ENCODE measurements at places on chromosomes 16 and 17.

DNA sequence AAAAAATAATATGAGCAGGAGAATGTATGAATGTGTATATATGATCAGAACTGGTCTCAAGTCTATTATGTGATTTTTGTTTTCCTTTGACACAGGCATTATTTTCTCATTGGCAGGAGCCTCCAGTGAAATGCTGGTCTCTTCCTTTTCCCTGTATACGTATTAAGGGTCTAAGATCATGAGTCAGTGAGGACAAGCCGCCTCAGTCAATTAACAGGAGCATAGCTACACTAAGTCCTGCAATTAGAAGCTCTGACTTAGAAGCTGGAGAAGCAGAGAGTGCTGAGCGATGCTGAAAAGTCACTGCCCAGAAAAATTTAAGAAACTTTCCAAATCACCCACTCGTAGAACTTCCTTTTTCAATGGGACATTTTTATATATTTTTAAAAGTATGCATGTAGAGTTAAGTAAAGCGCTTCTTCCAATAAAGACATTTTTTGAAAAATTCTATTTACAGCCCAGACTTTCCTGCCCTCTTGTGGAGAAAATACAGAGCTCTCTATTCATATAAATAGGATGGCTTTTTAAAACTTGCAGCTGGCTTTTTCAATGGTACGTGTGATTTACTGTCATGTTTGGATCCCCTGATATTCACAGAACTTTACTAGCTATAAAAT lies 70.2 kb upstream of the PSMD7 start:
- DNase-seq = peak; percentile 8

- no peak for DNase-seq
Measured at GRCh38 chr17:32910769-32911168, 17.2 kb upstream of the TMEM98 start.

DNA sequence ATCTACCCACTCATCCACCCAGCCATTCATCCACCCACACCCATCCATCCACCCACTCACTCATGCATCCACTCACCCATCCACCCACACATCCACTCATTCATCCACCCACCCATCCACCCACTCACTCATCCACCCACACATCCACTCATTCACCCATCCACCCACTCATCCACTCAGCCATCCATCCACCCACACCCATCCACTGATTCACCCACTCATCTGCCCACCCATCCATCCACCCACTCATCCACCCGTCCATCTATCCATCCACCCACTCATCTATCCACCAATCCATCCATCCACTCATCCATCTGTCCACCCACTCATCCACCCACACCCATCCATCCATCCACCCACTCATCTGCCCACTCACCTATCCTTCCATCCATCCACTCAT lies 17.3 kb downstream of the NATD1 start:
- no peak for DNase-seq

DNA sequence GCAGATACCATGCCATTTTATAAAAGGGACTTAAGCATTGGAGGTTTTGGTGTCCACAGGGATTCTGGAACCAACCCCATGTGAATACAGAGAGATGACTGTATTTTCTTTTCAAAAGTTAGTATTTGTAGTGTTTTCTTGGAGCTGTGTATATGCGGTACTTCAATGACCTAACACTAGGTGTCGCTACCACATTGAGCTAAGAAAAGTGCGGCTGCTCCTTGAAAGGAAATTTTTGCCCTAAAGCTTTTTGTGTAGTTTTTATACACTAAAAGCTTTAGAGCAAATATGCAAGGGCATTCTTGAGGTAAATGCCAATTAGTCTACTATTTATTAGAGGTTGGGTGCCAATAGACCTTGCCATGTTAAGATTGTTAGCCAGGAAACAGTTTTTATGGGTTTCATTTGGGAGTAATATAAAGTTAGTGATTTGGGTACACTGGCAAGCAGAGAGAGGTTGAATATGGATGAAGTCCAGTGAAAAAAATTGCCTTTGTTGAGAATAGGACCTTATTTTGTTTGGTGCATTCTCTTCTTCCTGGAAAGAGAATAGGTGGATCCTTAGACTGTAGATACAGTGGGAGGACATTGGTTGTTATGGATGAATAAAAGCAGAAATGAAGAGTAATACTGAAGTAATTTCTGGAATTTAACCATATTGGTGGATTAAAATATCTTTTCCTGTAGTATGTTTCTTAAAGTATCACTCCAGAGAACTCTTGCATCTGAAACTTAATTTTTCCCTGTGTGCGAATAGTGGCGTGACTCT lies 43.3 kb downstream of the BCAS3 start:
- DNase-seq = peak; percentile 82

- peak; percentile 86 for DNase-seq
Measured at GRCh38 chr17:35713069-35713728, 18.2 kb upstream of the RASL10B start.

DNA sequence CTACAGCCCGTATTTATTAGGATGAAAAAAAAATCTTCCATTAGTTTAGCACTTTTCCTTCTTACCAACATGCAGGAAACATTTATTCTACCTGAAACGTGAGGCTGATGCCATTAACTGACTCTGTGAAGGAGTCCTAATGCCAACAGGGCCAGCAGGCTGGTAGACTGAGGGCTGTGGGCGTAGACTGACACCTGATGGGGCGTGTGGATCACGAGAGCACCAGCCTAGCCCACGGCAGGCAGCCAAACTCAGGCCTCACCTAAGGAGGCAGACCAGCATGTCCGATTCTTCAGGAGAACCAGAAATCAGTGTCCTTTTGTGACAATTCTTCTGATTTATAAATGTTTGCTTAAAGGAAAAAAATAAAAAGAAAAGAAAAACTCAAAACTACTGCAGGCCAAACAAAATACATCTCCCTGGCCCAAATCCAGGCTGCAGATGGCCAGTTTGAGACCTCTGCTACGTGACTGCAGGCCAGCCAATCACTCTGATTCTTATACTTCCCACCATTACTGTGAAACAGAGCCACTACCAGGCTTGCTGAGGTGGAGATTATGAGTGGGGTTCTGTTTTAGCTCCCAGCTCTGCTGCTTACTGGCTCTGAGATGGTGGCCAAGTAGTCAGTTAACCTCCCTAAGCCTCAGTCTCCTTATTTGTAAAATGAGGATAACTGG lies 66.5 kb downstream of the GNAO1 start:
- no peak for DNase-seq

DNA sequence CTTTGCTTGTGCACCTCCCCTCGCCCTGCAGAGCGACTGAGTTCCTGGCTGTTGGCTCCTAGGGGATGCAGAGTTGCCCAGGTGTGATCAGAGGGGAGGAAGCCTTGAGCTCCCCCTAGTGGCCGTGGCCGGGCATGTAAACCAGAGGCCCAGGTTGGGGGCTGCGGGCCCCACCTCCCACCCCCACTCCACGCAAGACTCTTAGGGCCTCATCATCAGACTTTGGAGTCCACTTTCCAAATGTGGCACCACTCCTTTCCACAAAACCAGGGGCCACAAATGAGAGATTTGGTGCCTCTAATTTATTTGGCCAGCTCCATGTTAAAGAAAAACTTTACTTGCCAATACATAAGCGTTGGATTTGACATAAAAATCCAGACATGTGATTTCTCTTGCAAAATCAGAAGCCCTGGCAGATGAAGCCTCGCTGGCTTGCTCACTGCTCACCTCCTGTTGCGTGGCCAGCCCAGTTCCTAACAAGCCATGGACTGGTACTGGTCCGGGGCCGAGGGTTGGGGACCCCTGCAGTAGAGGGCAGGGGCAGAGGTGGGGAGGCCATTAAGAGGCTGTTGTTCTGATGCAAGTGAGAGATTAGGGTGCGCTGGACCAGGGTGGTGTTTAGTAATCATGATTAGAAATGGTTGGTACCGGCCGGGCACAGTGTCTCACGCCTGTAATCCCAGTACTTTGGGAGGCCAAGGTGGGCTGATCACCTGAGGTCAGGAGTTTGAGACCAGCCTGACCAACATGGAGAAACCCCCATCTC lies 28.7 kb upstream of the GAS7 start:
- DNase-seq = peak; percentile 51

- no peak for DNase-seq
Measured at GRCh38 chr16:383326-384051, 1.7 kb upstream of the PGAP6 start.

DNA sequence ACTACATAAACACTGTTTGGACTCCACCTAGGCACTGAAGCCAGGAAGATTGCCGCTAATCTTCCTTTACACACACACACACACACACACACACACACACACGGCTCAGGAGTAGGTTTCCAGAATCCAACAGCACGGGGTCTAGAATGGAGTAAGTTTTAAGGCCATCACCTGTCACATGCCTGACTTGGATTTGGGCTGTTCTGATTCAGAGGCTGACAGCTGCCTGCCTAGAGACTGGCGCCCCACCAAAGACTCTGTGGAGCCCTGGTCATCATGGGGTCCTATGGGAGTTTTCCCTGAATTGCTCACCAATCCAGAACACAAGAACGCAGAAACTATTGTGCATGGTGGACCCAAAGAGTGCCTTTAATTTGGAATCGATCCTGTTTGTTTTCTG lies 10.9 kb downstream of the CDRT4 start:
- no peak for DNase-seq

GRCh38 chr16:85690469-85691064 lies 1.8 kb upstream of the GINS2 start:
- peak; percentile 6 for DNase-seq

- DNase-seq = no peak
Measured at GRCh38 chr16:79006765-79007164, 593.8 kb downstream of the MAF start.

GRCh38 chr17:3485481-3486068 lies 9.8 kb downstream of the ASPA start:
- no peak for DNase-seq

DNA sequence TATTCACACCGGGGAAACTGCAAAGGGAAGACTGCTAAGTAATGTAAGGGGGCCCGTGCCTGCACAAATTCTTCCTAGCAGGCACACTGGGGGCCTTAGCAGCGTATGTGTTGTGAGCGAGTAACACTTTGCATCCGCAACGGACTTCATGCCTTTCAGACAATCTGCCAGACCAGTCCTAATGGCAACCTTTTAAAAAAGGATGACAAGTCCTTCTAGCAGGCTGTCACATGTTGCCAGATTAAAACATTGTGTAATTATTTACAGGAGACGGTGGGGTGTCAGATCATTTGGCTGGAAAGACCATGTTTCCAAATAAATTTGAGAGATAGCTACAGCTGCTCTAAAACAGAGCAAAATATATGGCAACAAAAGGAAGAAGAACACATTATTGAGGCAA lies 46.1 kb downstream of the CPPED1 start:
- no peak for DNase-seq

DNA sequence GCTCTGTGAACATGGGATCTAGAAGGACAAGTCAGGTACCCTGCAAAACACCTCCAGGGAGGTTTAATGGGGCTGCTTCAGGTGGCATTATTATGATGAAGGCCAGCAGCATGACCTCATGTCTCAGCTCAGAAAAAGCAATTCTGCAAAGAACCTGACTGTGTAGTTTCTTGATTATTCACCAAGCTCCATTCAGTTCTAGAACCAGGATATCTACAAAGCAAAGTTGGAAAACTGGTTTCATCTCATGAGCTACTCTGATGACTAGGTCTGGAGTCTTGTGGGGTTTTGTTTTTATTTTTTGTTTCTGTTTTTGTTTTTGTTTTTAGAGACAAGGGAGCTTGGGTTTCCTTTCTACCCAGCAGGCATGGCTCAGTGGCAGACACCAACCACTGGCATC lies 19.0 kb upstream of the LRRC37A3 start:
- no peak for DNase-seq

DNA sequence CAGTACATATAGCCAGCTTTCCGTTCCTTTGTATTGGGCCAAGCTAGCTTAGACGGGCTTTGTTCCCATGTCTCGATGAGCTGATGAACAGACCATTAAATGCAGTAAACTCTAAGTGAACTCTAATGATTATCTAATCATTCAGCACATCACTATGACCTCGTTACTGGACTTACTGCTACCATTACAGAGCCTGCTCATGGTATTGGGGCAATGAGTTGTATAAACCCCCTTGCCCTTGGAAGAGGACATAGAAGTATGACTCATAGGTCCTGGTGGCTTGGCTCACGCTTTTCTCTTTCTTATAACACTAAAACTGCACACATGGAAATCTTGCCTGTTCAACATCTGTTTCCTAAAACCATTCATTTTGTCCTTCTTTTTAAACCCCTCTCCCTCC lies 93.6 kb upstream of the DYNLRB2 start:
- DNase-seq = no peak

DNA sequence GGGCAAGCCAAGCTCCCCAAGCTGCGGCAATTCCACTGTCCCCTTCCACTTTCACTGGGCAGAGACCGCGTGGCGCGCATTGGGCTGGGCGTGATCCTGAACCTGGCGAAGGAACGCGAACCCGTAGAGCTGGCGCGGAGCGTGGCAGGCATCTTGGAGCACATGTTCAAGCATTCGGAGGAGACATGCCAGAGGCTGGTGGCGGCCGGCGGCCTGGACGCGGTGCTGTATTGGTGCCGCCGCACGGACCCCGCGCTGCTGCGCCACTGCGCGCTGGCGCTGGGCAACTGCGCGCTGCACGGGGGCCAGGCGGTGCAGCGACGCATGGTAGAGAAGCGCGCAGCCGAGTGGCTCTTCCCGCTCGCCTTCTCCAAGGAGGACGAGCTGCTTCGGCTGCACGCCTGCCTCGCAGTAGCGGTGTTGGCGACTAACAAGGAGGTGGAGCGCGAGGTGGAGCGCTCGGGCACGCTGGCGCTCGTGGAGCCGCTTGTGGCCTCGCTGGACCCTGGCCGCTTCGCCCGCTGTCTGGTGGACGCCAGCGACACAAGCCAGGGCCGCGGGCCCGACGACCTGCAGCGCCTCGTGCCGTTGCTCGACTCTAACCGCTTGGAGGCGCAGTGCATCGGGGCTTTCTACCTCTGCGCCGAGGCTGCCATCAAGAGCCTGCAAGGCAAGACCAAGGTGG lies 9.8 kb downstream of the SARM1 start:
- peak; percentile 74 for DNase-seq

GRCh38 chr16:74776926-74777325 lies 2.3 kb upstream of the FA2H start:
- DNase-seq = no peak

- no peak for DNase-seq
Measured at GRCh38 chr17:38324141-38324697, 19.5 kb downstream of the GPR179 start.

DNA sequence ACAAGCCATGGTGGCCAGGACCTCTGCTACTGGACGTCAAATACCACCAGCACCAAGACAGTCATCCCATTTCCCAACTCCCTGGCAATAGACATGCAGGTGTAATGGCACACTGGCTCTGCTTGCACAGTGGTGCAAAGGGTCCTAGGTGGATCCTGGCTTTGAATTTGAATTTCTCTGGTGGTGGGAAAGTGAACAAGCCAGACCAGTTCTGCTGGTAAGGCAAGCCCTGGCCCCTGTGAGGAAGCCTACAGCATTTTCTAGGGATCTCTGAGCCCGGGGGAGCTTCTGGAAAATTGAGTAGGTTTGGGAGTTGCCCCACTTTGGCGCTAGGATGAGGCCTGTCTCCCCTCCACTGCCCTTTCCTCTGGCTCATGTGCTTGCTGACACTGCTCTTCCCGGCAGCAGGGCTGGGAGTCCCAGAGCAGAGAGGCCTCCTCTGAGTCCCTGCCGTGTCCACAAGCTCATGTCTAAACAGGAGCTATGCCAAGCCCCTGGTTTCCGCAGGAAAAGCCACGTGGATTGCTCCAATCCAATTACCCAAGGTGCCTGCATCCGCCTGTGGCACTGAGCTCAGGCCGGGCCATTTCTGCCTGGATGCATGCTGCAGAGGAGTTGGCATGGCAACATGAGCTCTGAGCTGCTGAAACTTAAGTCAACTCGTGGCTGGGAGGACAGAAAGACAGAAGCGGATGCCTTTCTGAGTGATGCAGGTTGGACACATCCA lies 67.0 kb downstream of the PRMT7 start:
- no peak for DNase-seq

- DNase-seq = peak; percentile 42
Measured at GRCh38 chr17:65332375-65332774, 195.2 kb downstream of the RGS9 start.

Measured in cardiac muscle cell (in vitro differentiated cells and primary cell).